ENCODE measurements at places on chromosomes 11 and 22. TPM values are rescaled to one million over a fixed set of nuclear protein-coding genes. Genes with fewer than 3 reads are reported as not detected.

The UPB1 gene
- total RNA-seq: 0.10 TPM

The RGL4 gene
- not detected for total RNA-seq

The FOLH1 gene
- 1.1 TPM for total RNA-seq

The ASCL2 gene
- not detected for total RNA-seq

The FAM111B gene
- 12.8 TPM for total RNA-seq

The APLP2 gene
- 1,005 TPM for total RNA-seq

The POU2AF2 gene
- not detected for total RNA-seq
